Stimulated activated CD4-positive, alpha-beta T cell treated with anti-CD3 and anti-CD28 coated beads, Interleukin-1b, Interleukin-23, amount 100 ng/mL, for 1 hour (primary cell): ENCODE measurements at places on chromosomes 3 and 15.

GRCh38 chr3:184325715-184326369, 11.4 kb downstream of the EIF4G1 start:
- no peak for DNase-seq

GRCh38 chr3:108503722-108504121, 6.7 kb downstream of the MYH15 start:
- no peak for DNase-seq

- no peak for DNase-seq
These were observed 140.4 kb upstream of the MBNL1 start for GRCh38 chr3:152128356-152128755.

GRCh38 chr3:72584262-72584661, 264.0 kb downstream of the SHQ1 start:
- no peak for DNase-seq

DNA sequence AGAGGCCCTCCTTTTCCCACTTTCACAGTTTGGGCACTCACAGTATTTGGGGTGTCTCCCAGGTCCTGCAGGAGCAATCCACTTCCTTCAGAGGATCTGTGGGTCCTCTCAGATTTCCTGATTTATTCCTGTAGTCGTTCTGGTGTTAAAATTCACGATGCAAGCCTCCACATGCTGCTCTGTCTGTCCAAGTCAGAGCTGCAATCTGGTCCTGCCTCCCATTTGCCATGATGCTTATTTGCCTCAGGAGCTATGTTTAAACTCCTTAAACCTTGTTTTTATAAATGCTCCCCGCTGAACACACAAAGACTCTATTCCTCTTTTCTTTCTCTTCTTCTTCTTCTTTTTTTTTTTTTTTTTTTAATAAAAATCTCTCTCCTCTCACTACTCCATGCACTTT, 558.7 kb upstream of the NECTIN3 start:
- no peak for DNase-seq

GRCh38 chr3:186235554-186235953, 126.5 kb downstream of the DGKG start:
- no peak for DNase-seq

DNA sequence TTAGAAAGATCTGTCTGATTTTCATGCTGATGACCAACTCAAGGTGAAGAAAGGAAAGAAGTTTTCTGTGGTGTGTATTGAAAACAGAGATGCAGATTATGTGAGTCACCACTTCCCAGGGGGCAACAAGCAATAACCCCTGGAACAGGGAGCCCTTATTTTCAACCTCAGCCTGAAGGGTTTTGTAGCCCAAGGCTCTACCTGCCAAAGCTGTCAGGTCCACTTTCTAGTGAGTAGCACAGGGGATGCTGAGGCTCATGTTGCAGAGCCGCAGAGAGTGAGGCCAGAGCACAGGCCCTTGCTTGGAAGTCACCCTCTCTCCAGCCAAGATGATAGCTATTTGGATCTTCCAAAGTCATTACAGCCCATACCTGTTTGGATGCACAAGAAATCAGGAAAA, 152.2 kb upstream of the SLC24A5 start:
- DNase-seq = no peak

DNA sequence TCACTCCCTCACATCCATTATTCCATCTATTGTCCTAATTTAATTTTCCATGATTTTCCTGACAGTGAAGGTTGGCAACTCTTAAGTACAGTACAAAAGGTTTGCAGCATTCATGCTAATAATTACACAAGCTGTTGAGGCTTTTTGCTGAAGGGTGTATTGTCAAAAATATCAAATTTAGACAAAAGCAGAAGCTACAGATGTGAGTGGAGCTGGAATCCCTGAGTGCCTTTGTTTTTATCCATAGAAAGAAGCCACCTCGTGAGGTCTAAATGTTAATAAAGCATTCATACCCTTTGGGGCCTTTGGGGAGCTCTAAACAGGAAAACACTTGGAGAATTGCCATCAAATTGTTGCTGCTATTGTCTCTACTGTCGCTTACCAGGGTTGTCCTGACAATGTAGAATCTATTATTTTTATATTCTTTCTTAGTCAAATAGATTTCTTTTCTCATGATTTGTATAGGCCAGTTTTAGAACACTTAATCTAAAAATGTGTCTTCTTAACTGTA, 185.8 kb upstream of the ROBO1 start:
- no peak for DNase-seq

- DNase-seq = no peak
These were observed 2.6 kb downstream of the APBA2 start for GRCh38 chr15:28888302-28888894.

DNA sequence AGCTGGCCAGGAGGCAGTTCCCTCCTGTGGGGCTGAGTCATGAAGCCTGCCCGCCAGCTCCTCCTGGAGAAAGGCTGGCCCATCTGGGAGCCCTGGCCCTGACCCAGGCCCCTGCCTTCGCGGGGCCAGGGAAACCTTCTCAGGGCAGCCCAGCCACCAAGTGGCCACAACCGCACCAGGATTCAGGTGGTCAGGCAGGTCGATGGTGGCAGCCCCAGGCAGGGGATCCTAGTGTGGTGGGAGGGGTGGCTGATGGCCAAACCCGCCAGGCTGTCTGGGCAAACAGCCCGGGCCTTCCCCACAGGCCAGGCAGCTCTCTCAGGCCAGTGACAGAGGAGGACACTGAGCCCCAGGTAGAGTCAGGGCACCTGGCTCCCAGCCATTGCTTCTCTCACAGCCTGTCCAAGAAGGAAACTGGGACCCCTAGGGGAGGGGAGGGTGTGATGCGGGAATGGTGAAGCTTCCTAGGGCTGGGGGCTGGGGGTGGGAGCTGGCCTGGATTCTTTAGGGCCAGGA, 1.2 kb downstream of the TWF2 start:
- DNase-seq = no peak

DNA sequence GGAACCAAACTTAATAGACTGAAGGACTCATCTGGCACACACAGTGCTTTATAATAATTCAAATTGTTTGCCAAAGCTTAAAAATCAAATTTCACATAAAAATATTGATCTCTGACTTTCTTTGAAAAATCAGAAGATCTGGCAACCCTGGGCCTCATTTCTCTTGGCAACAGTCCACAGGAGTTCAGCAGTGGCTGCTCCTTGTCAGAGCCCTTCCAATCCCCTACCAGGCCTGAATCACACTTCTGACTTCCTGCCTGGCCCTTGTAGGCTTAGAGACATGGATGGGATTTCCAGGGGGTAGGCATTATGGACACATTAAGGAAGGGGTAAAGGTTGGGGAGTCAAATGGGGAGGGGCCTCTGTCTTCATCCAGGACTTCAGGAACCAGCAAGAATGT, 55.5 kb downstream of the PLS1 start:
- DNase-seq = no peak

DNA sequence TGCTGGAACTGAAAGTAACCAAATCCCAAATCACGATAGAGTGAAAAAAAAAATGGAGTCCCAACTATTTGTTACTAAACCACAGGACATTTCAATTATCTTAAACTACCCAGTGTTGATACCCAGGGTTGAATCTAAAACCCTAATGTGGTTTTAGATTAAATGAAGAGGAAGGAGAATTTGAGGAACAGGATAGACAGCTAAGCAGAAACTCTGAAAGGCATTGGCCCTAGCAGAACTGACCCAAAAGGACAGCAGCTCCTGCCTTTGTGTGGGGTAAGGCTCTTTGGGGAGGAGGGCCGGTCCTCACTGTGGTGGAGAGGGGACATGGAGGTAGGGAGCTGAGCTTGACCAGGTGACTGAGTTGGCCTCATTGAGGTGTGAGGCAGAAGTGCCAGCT, 30.7 kb upstream of the SNRK start:
- DNase-seq = no peak

GRCh38 chr3:101665851-101666250, 11.1 kb downstream of the ZBTB11 start:
- DNase-seq = no peak

GRCh38 chr15:63155486-63155885, 1.8 kb downstream of the RPS27L start:
- DNase-seq = no peak

- DNase-seq = no peak
These were observed 364.6 kb upstream of the AGTR1 start for GRCh38 chr3:148333091-148333490.

- no peak for DNase-seq
These were observed 32.5 kb downstream of the RFTN1 start for GRCh38 chr3:16480861-16481545.

DNA sequence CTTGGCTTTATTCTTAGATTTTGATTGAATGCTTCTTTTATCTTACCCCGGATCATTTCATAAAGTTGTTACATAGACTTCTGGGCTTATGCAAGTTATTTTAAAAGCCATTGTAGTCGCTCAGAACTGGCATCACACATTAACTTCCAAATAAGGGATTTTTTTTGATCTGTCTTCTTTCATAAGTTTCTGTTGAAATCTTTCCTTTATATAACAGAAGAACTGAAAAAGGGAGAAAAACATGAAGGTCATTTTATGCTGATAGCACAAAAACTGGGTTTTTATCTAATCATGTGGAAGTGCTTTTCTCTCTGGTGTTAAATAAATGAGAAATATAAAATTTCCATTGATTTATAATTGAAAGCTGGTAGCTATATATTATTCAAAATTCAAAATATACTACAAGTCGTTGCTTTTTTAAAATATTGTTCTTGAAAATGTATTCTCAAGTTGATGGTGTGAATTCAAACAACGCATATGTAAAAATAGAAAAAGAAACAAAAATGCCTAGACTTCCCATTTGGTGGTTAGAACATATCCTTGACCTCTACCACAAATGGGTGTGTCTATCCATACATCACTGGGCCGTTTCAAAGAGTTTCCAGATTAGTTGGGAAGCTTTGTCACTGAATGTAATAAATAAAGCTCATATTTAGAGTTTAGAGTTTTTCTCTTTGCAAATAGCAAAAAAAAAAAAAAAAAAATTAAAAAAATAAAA, 258.3 kb upstream of the ZPLD1 start:
- no peak for DNase-seq

DNA sequence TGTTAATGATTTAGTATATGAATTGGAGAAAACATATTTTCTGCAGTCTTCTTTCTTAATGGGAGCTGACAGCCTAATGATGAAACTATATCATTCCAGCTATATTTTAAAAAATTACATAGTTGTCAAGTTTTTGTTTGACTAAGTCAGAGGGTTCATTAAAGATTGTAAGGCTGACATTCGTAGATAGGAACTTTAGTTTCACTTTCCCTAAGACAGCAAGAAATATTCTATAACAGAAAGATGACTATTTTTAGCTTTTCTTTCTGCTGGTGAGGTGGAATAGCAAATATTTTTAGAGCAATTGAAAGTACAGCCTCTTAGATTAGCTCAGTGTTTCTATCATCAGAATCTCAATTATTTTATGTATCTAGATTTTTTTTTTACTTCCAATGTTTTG, 60.2 kb downstream of the PIAS1 start:
- DNase-seq = no peak

- no peak for DNase-seq
These were observed 28.6 kb upstream of the ZSCAN2 start for GRCh38 chr15:84572231-84572630.

DNA sequence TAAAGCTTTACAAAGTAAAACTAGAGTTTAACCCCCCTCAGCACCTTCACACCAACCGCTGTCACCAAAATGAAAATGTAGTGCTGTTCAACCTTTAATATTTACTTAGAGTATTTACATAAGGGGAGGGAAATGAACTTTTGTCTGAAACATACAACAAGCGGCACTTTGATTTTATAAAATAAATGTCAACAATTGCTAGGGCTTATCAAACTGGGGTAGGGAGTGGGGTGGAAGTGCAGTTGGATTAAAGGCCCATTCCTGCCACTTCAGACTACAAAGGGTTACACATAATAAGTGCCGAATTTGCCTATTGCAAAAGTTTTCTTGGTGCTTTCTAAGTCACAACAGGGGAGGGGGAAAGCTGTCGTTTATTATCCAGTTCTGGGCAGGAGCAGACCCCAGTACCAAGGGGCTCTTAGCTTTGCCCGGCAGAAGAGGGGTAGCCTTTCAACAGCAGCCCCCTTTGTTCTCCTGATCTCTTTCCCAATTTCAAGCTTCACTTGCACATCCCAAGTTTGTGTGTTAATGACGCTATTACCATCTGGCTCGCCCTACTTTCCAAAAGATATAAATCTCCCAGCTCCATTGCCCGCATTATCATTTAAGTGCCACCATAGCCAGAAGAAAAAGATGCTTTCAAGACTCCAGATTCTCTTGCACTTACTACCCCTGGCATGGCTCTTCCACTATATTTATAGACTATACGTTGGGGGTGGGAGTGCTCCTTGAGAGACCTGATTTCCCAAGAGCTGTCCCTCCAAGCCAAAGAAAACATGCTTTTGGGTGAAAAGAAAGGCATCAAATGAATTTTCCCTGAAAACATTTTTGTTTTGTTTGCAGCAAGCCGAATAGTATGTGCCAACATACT, 17.0 kb downstream of the SOX2 start:
- DNase-seq = no peak

- no peak for DNase-seq
These were observed 20.3 kb downstream of the UBP1 start for GRCh38 chr3:33419948-33420347.

- no peak for DNase-seq
These were observed 58.3 kb downstream of the EPHA3 start for GRCh38 chr3:89165636-89166263.

- DNase-seq = no peak
These were observed 2.4 kb downstream of the TNNC1 start for GRCh38 chr3:52451237-52452083.

- no peak for DNase-seq
These were observed 91.4 kb upstream of the TNFSF10 start for GRCh38 chr3:172614340-172615274.

DNA sequence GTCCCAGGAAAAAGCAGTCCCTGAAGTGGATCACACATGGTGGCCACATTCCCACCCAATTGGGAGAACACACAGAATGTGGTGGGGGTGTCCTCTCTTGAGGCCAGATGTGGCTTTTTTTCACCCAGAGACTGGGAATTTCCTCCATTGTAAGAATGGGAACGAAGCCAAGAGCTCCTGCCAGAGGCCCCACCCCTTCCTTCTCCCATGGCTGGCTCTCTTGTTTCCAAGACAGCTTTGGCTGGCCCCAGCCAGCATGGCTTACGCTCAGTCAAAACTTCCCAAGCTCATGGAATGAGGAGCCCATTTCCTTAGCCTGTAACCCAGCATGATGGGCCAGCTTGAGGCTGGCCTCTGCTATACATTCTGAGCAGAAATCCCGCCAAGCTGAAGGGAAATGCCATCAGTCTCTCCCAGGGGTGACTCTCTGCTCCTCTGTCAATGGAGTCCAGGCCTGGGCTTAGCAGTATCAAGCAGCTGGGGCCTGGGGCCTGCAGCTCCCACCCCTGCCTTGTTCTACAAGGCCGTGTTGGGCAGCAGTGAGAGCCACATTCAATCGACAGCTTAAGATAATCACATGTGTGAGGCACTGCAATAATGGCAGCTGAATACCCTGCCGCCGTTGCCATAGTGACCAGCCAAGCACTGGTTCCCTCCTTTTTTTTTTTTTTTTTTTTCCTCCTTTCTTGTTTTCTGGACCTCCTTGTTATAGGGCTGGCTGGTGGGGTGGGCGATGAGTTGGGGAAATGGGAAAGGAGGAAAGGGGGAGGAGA, 142.4 kb downstream of the EPHB1 start:
- no peak for DNase-seq

DNA sequence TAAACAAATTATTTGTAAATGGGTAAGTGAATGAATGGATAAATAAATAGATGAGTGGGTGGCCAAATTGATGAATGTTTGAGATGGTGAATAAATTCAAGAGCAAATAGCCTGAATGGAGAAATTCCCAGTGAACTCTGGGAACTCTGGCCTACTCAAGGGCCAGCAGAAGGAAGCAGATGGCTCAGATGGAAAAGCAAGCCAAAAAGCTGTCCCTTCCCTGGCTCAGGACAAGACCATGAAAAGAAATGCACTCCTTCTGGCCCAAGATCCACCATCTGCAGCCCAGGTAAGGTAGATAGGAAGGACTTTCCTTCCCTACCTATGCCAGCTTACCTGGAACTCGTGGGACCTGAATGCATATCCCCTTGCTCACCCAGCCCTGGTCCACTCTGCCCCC, 37.6 kb upstream of the CLDN18 start:
- no peak for DNase-seq
